ENCODE measurements at places on chromosomes 12 and 14.

GRCh38 chr14:67703997-67704396, 2.3 kb downstream of the RDH12 start:
- DNase-seq, result no peak

DNA sequence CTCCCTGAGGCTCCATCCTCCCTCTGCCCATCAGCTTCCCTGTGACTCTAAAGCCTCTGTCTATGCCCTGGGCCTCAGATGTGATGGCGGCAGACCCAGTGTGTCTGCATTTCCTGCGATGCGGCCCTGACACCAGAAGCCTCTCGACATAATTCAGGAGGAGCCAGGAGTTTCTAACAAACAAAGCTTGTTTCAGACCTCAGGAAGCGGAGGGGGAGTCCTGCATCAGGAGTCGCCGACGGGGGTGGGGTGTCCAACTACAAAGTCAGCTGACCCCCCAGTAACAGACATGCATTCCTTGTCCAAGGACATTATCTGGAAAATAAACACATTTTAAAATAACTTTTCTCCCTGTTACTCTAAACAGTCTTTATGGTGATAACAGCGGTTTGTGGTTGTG, 167.5 kb downstream of the DPF3 start:
- DNase-seq, result no peak

DNA sequence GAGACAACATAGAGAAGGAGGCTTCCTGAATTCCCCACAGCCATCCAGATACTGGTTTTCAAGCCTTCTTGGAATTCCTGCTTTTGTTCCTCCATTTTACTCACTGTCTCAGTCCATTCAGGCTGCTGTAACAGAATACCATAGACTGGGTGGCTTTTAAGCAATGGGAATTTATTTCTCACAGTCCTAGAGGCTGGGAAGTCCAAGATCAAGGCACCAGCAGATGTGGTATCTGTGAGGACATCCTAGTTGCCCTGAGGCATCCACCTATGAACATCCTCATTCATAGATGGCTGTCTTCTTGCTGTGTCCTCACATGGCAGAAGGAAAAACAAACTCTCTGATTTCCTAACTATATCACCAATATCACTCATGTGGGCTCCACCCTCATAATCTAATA, 374.9 kb downstream of the FUT8 start:
- DNase-seq, result no peak

- DNase-seq, result peak; percentile 41
These were observed 5.5 kb upstream of the SLC7A7 start for GRCh38 chr14:22820731-22821130.

DNA sequence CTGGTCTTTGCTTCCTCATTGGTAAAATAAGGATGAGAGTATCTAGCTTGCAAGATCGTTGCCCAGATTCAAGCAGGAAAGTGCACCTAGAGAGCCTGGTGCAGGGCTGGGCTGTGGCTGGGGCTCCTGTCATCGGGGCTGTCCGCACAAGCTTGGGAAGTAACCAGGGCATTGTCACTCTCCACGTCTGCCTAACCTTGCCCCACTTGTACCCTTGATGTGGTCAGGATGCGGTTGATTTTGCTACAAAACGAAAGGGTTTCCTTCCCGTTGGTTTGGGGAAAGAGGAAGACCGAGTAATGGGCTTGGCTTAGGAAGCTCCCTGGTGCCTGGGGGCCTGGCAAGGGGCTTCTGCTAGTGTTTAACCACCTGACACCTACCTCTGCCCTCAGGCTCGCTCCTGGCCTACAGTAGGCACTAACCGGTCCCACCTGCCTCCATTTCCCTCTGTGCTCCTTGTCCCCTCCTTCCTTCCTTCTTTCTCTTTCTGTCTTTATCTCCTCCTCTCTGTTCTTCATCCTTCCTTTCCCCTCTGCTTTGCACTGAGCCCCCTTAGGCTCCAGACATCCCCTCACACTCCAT, 21.8 kb downstream of the MVK start:
- DNase-seq, result no peak

DNA sequence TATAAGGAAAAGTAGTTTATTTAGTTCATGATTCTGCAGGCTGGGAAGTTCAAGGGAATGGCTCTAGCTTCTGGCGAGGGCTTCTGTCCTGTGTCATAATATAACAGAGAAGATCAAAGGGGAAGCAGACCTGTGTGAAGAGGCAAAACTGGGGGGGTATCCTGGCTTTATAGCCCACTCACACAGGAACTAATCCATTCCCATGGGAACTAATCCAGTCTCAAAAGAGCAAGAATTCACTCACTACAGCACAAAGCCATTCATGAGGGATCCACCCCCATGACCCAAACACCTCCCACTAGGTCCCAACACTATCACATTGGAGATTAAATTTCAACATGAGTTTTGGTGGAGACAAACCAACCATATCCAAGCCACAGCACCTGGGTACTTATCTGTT, 6.9 kb downstream of the ALDH6A1 start:
- no peak for DNase-seq

All from AG10803 (cell line).